ENCODE measurements at places on chromosomes 13 and 19. TPM values are rescaled to one million over a fixed set of nuclear protein-coding genes. Genes with fewer than 3 reads are reported as not detected.

Gene APOC4
- total RNA-seq = not detected

Gene TMEM272
- total RNA-seq = not detected

Gene PABPC3
- 0.08 TPM for total RNA-seq

Gene SIGLEC8
- not detected for total RNA-seq

Gene USHBP1
- total RNA-seq = not detected

Gene GFY
- not detected for total RNA-seq

Gene CEACAM3
- not detected for total RNA-seq

Data from fibroblast of the aortic adventitia (primary cell).